ENCODE measurements at places on chromosomes 3 and 15.

- DNase-seq = no peak
Measured at GRCh38 chr3:26438325-26438940, 184.1 kb upstream of the LRRC3B start.

GRCh38 chr15:82970696-82971095 is 15.3 kb upstream of the RAMAC start:
- DNase-seq = no peak

DNA sequence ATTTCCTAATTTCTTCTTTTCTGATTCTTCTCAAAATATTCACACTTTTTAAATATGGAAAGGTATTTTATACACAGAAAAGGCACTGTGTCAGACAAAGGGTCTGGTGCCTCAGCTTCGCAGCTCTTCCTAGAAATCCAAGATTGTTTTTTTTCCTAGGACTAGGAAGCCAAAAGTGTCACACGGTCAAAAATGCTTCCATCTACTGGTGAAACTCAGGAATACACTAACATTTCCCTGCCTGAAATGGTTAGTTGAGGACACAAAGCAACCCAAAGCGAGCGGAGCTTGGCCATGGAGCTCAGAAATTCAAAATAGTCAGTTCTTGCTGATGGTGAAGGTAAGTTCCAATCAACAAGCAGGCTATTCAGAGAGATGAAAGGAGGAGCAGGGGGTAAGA is 426.5 kb upstream of the RASGRP1 start:
- DNase-seq = no peak

DNA sequence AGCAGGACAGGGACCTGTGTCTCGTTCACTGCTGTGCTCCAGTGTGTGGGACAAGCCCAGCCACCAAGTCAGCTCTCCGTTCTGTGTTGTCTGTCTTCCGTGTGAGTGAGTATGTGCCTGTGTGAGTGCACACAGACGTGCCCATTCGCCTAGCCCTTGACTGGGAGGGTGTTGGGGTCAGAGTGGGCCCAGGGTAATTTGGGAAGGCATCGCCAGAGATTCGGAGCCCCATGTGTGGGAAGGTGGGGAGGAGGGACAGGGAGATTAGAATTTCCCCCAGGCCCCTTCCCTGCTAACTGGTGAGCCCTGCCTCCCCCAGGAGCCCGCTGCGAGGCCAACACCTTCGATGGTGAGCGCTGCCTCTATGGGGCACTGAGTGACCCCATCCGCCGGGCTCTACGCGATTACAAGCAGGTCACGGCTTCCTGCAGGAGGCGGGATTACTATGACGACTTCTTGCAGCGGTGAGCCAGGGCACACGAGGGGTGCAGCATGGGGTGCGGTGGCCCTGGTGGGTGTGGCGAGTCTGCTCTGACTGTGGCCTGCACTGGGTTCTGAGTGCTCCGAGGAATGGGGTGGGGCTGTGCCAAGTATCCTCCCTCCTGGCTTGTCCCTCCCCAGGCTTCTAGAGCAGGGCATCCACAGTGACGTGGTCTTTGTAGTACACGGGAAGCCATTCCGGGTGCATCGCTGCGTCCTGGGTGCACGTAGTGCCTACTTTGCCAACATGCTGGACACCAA is 3.1 kb downstream of the ABTB1 start:
- DNase-seq = no peak

GRCh38 chr3:87225659-87226058 is 1.4 kb upstream of the CHMP2B start:
- DNase-seq = no peak

DNA sequence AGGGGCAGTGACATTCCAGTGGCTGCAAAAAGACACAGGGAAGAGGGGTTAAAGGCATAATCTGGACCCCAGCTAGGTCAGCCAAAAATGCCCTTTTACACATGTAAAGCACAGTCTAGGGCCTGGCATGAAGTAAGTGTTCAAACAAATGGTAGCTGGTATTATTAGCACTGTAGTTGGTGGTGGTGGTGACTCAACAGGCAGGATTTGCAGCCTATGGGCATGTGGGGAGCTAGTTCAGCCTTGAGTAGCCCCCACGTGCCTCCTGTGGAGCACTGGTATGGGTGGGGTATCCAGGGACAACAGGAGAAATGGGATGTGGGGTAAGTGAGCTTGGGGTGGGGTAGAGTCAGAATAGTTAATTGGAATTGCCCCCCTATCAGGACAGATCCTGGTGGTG is 27.6 kb downstream of the DNASE1L3 start:
- DNase-seq = no peak

DNA sequence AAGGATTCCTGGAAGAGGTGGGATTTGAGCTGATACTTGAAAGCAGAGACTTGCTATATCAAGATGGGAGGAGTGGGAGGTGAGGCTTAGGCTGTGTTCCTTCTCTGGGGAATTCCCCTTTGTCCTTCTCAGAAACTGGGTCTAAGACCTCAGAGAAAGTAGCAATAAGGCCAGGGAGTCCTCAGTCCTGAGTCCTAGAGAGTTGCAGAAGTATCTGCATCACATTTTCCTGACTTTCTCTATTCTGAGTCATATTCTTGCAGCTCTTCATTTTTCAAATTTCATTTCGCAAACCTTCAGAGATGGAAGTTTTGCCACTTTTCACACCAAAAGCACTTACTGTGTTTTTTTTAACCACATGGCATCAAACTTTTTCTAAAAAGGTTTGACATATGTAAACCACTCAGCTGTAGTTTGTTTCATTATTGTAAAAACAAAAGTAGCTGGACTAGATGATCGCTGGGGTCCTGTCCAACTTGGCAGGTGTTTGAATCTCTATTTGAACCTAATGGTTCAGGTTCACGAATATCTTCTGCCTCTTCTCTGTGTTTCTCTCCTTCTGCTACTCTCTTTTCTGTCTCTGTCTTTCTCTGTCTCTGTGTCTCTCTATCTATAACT is 21.3 kb downstream of the COLQ start:
- DNase-seq = no peak

- no peak for DNase-seq
Measured at GRCh38 chr3:195889870-195890295, 18.5 kb downstream of the TNK2 start.

DNA sequence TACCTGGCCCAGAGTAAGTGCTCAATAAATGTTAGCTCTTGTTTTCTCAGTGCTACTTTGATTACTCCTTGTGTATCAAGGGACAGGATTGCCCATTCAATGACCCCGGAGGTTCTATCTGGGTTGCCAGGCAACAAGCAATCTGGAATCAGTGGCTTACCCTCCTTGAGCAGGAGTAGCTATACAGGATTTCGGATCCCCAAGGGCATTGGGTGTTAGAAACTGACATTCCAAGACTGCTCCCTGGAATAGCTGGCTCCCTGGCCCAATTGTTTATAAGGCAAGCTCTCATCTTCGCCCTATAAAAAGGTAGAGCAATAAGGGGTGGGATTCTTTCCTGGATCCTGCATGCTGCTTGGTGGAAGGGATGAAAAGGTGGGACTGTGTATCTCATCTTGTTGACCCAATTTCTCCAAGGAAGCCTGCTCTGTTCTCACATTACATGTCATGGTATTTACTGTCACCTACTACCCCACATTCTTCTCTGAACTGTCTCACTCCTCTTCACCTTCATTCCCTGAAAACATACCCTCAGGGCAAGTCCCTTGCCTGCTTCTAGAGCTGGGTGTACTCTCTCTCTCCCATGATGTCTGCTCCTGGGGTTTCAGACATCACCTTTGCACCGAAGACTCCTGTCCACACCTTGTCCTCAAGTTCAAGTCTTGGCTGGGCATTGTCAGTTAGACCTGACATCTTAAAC is 26.4 kb upstream of the SCN10A start:
- DNase-seq = no peak

GRCh38 chr15:53080484-53080883 is 290.3 kb upstream of the ONECUT1 start:
- DNase-seq = no peak

DNA sequence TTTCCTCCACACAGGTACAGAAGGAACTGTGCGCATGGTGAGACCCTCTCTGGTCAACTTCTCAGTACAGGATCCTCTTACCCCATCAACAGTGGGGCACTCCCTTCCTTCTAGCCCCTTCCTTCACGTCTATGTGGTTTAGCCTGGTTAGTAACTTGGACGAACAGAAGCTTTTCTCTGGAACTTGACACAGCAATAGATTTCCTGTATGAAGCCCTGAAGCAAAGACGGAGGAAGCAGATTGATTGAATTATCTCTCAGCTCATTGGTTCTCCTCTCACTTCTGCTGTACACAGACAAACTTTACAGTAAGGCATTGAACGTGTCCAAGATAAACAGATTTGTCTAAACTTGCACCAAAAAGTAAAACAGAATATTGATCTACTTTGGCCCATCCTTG is at the start of gene CD200R1:
Gene CD200R1 (minus strand): TSS at position 210 of the 400 bp plus-strand sequence. CDS start 246 bp downstream, outside the sequence.
- no peak for DNase-seq

- no peak for DNase-seq
Measured at GRCh38 chr3:33360136-33360825, 79.9 kb downstream of the UBP1 start.

DNA sequence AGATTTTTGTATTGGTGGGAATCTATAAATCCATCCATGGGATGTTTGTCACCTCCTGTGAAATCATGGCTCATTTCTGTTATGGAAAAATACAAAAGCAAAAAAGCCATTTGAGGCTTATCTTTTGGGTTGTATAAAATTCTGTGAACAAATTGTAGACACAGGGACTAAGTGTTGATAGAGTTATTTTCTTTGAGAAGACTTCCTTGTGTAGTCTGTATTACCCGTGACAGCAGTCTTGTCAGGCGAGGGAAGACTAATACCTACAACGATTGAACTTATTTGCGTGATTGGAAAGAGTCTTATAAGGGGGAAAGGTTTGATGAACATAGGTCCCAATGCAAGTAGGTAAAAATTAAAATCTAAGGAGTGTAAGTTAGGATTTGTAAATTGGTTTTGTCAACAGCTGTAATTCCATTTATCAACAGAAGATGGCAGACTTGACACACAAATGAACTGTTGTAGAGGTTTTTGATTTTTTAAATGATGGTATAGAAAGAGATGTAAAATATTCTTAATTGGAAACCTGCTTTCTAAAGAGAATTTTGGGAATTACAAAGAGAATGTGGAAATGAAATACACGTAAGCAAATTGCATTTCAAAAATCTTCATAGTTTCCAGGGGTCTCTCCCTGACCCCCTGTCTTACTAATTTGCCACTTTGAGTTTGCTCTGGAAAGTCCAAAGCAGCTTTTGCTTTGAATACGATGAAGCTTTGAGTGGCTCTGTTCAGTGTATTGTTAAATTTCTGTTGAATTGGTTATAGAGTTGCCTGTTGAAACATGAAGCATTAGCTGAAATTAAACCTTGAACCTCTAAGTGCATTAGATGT is 33.2 kb downstream of the SLC25A26 start:
- no peak for DNase-seq
